ENCODE measurements at places on chromosomes 3 and 15. TPM values are rescaled to one million over a fixed set of nuclear protein-coding genes. Genes with fewer than 3 reads are reported as not detected.

Gene SLC7A14
- total RNA-seq = 0.60 TPM

Gene CYP1A1
- total RNA-seq = not detected

Gene EFHB
- total RNA-seq = 0.58 TPM

Gene C3orf80
- total RNA-seq = not detected

Gene FSD2
- total RNA-seq = not detected

Gene C3orf52
- 2.9 TPM for total RNA-seq

Gene CDCP1
- total RNA-seq = 0.77 TPM

Gene SV2B
- not detected for total RNA-seq

Gene HACL1
- total RNA-seq = 10.6 TPM

Gene ZIC1
- not detected for total RNA-seq

Gene ATP8B4
- total RNA-seq = 0.43 TPM

Gene ESYT3
- total RNA-seq = 1.4 TPM

Gene CCDC39
- total RNA-seq = 0.23 TPM

Gene ALS2CL
- 0.35 TPM for total RNA-seq

Gene MYZAP
- total RNA-seq = 0.35 TPM

Gene UBAP1L
- total RNA-seq = 0.34 TPM

Gene CCR9
- not detected for total RNA-seq

Gene PIF1
- total RNA-seq = 4.5 TPM

Gene GPR171
- total RNA-seq = not detected

Gene SCAANT1
- total RNA-seq = not detected

Gene CCR4
- total RNA-seq = under 0.01 TPM

Gene KCNAB1
- total RNA-seq = 0.12 TPM
